HFFc6 (cell line): ENCODE measurements at places on chromosomes 3 and 15. TPM values are rescaled to one million over a fixed set of nuclear protein-coding genes. Genes with fewer than 3 reads are reported as not detected.

- DNase-seq, result no peak
Measured at GRCh38 chr3:76700323-76700722, 339.6 kb upstream of the ROBO2 start.

RARB gene
- 1.7 TPM in 1 of 2 replicates, not detected in the other for total RNA-seq

DNA sequence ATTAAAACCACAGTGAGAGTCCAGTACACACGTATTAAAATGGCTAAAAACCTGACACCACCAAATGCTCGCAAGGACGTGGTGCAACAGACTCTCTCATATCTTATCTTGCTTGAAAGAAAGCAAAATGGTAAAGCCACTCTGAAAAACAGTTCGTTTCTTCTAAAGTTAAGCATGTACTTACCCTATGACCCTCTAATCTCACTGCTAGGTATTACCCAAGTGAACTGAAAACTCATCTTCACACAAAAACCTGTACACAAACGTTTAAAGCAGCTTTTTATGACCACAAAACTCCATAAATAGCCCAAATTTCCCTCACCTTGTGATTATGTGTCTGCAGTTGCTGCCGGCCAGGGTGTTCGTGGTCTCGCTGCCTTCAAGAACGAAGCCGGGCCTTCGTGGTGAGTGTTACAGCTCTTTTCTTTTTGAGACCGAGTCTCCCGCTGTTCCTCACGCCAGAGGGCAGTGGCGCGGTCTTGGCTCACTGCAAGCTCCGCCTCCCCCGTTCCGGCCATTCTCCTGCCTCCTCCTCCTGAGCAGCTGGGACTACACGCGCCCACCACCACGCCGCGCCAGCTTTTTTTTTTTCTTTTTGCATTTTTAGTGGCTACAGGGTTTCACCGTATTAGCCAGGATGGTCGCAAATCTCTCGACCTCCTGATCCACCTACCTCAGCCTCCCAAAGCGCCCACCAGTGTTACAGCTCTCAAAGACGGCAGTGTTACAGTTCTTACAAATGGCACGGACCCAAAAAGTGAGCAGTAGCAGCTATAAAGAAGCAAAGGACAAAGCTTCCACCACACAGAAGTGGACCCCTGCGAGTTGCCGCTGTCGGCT lies 165.4 kb downstream of the TJP1 start:
- DNase-seq, result no peak

OR4F15 gene
- total RNA-seq, result 0.12 to 0.14 TPM (median 0.12 TPM) in 3 replicates

DNA sequence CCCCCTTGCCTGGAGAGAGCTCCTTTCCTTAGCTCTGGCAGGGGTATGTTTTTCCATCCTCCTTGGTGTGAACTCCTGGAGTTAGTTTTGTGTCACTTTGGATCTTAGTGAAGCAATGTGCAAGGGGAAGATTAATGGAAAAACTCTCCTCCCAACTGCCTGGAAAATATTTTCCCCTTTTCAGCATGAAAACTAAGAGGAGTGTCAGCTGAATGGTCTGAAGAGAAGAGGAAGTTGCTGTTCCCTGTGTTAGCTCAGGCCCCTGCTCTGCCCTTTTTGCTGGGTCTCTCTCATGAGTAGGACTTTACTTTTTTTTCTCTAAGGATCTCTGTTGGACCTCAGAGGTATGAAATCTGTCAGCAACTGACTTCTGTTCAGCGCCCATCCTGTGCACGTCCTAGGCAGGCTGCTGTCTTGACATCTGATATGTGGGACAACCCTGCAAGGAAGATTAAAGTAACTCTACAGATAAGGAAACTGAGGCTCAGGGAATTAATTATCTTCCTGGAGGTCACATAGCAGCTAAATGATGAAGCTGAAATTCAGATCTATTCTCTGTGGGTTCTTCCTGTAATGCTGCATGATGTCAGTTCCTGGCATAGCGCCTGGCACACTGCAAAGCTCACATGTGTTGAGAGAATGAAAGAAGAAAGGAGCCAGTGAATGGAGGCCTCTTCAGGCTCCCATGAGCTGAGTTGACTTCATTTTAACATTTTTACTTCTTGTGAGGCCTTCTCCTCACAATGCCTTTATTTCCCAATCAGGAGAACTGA lies 109.7 kb upstream of the GALNT15 start:
- DNase-seq, result peak; percentile 83

GRCh38 chr15:101625980-101626379 lies 26.2 kb downstream of the TM2D3 start:
- DNase-seq, result peak; percentile 30

DNA sequence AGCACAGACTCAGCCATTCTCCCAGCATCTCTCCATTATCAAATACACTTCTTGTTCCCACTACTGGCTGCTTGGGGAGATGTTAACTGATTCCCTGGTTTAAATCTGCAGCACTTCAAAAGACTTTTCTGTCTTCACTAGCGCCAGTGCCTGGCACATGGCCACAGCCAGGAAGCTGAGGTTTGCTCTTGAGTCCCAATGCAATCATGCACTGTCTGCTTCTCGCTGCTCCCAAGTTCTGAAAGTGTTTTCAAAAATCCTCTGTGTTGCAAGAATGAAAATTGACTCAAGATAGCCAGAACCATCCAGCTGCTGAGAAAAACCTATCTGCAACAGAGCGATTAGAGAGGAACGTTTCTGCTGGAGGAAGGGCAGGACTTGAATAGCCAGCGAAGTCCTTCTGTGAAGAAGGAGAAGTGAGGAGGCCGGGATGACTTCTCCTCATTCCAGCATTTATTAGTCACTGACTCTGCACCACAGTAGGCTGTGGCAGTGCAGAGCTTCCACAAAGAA lies 358.4 kb upstream of the NR2F2 start:
- DNase-seq, result peak; percentile 70

DNA sequence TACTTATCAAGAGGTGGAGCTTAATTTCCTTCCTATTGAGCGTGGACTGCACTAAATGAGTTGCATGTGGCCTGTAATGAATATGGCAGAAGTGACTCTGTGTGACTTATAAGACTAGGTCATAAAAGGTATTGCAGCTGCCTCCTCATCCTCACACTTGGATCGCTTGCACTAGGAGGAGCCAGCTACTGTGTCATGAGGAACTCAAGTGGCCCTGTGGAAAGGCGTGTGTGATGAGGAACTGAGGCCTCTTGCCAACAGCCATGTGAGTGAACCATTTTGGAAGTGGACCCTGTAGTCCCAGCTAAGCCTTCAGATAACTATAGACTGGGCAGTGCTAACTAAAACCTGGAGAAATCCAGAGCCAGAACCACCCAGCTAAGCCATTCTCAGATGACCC lies 7.1 kb upstream of the SLC30A4 start:
- DNase-seq, result no peak

PROS1 gene
- 1.1 to 2.0 TPM (median 1.9 TPM) in 3 replicates for total RNA-seq

DNA sequence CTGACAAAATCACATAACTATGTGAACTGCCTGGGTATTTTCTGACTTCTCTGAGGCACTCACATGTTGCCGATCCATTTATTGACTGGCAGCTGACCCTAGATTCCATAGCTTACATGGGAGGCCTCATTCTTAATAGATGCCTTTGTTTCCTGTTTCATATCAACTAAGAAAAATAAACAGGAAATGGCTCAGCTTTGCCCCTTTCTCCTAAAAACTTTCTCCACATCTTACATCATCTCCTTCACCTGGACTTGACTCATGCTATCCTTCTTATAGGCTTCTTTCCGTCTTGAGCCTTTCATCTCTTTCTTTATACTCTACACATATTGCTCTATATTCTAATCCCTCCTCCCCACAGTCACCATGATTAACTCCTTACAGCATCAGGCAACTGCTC lies 38.0 kb downstream of the TXNRD3 start:
- DNase-seq, result no peak

DNA sequence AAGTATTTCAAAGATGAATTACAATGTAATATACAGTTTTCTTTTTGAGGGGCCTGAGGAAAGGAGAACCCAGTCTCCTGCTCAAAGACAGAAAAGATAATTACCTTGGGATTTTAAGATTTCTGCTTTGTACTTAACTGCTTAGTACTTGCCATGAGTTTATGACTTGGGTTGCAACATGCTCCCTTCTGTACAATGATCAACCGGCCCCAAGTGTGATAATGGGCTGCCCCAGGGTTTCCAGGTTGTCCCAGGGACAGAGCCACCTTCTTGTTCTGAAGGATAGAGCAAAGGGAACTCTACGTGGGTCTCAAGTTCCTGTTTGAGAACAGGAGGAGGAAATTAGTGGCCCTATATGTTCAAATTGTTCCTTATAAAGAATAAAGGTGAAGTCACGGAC lies 104.8 kb downstream of the ABHD5 start:
- DNase-seq, result no peak

- DNase-seq, result peak; percentile 14
Measured at GRCh38 chr15:97998307-97999071, 38.0 kb downstream of the ARRDC4 start.

DYNLT2B gene
- total RNA-seq, result 12.0 to 15.0 TPM (median 12.6 TPM) in 3 replicates

GRCh38 chr3:185527364-185527763 lies 25.0 kb downstream of the LIPH start:
- no peak for DNase-seq

CYP11A1 gene
- total RNA-seq, result 0.27 TPM in 1 of 3 replicates, not detected in the others

GRCh38 chr15:69658411-69658945 lies 205.9 kb downstream of the RPLP1 start:
- DNase-seq, result no peak

EPB42 gene
- not detected in 3 replicates for total RNA-seq

GRCh38 chr15:53210653-53211052 lies 420.5 kb upstream of the ONECUT1 start:
- DNase-seq, result no peak

- DNase-seq, result peak; percentile 26
Measured at GRCh38 chr3:140972833-140973232, 31.2 kb downstream of the SLC25A36 start.

ANP32A gene
- total RNA-seq, result 98.9 to 119 TPM (median 111 TPM) in 3 replicates

DNA sequence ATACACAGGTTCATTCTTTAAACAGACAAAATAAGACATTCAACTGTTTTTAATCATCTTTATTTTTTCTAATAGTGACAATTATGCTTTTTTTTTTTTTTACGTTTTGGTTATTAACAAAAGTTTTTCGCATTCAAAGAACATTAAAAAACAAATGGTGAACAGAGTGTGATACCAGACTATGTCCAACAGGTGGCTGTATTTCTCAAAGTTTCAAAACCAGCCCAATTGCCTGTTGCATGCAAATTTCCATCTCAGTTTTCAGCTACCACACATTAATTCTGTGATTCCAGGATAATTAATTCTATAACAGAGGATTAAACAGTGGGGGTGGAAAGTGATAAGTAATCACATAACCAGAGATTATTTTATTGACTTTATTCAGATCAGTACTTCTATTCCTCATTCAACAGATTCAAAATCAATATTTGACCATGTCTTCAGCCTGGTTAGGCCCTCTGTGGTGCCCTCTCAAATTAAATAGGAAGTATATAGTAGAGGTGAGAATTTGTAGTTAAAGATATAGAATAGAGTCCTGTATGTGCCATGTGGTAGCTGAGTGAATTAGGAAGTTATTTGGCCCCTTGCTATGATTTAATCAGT lies 122.2 kb upstream of the DCBLD2 start:
- DNase-seq, result peak; percentile 29

- no peak for DNase-seq
Measured at GRCh38 chr15:73593304-73594074, 39.7 kb downstream of the NPTN start.

ISL2 gene
- 3.7 and 6.8 TPM in 2 replicates for total RNA-seq

DNA sequence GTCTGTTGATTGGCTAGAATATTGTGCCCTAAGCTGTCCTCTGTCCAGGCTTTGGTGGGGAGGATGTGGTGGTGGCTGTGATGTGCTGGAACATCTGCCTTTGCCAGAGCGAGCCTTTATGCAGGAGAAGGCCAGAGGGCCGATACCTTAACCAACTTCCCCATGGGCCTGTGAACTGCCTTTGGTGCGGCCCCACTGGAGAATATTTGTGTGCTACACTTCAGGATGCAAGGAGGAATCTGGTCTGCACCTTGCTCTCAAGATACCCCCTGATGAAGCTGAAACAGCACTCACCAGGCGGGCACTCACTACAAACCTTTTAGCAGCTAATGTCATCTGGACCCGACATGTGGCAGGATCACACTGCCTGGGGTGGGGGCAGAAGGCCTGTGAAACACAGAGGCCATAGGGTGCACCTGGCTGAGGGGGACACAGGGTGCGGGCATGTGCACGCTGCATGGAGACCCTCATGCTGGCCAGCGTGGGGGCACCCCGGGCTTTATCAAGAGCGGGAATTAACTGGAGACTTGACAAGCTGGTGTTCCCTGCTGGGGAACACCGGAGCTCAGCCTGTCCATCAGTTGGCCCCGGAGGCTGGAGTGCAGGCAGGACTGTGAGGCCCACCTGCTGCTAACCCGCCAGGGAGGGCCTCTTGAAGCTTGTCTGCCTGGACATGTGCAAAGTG lies 16.4 kb downstream of the PRR23E start:
- no peak for DNase-seq

DNA sequence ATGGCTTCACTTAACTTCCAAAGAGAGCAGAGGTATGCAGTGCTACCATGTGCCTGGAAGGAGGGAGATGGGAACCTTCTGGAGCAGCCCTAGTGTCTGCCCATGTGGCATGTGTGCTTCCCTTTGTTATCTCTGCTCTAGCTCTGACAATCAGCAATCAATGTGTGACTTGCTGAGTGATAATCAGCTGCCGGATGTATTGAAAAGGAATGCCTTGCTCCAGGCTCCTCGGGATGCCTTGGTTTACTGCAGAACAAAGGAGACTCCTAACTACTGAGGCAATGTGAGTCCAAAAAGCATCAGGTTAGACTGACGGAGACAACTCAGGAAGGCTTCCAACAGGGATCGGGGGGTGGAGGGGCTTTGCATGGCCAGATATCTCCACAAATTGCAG lies 36.0 kb upstream of the CORO2B start:
- no peak for DNase-seq

DNA sequence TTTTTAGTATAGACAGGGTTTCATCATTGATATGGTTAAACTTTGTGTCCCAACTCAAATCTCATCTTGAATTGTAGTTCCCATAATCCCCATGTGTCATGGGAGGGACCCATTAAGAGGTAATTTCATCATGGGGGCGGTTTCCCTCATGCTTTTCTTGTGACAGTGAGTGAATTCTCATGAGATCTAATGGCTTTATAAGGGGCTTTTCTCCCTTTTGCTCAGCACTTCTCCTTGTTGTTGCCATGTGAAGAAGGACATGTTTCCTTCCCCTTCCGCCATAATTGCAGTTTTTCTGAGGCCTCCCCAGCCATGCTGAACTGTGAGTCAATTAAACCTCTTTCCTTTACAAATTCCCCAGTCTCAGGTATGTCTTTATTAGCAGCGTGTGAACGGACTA lies 20.2 kb upstream of the ZNF710 start:
- DNase-seq, result no peak

DNA sequence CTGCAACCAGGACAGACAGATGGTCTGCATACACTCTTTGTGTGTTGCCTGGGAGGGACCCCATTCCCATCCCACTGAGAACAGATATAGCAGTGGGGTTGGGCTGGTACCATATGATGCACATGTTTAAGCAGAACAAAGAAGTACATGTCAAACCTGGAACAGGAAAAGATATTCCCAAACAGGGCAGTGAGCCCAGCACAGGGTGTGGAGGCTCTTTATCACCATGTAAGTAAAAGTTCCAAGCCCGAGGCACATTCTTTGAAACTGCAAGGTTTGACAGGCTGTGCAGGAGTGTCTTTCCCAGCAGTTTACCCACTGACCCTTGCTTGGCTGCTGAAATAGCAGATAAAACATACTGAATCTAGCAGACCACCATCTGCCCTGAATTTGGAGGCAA lies 5.3 kb upstream of the ZNF445 start:
- no peak for DNase-seq
